Neural progenitor cell (in vitro differentiated cells): ENCODE measurements at places on chromosomes 3 and 15. TPM values are rescaled to one million over a fixed set of nuclear protein-coding genes. Genes with fewer than 3 reads are reported as not detected.

- DNase-seq: no peak
Measured at GRCh38 chr3:13389378-13389777, 30.7 kb downstream of the NUP210 start.

DNA sequence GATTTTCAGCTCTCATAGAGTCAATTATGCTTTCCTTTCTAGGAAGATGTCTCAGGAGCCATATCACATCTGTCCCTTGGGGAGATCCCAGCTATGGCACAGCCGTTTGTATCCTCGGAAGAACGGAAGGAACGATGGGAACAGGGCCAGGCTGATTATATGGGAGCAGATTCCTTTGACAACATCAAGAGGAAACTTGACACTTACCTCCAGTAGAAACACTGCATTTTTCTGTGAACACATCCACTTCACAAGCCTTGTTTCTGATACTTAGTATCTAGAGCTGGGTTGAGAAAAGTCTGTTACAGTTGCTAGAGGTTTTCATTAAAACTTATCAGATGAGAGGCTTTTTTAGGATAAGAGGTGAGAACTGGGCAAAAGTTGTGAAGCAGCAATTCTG, 35.4 kb downstream of the GYG1 start:
- no peak for DNase-seq

DNA sequence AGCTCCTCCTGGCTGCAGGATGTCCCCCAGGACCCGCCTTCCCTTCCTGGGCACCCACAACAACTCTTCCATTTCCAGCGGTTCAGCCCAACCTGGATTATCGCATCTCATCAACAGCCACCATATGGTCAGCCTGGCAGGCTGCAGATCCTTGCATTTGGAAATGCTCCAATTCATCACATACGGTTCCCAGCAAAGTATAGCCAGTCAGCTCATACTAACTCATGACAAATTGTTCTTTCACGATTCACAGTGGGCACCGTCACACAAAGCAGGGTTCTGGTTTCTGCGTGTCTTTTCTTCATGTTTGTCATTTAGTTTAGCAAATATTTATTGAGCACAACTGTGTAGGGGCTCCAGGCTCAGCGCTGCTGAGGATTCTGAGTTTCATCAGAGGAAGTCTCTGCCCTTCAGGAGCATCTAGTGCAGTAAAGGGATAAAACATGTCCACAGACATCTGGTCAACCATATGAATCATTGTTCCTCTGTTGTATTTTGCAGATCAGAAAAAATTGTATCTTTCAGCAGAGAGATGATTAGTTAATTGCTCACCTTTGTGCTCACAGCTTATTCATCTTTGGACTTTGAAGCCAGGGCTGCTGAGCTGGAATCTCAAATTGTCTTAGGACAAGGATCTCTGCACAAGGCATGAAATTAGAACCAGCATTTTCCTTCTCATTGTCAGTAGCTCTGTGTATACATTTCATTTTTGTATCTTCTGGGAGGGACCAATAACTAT, 125.1 kb downstream of the GABRG3 start:
- no peak for DNase-seq

GRCh38 chr3:68988740-68989139, 24.7 kb downstream of the EOGT start:
- DNase-seq: no peak

DNA sequence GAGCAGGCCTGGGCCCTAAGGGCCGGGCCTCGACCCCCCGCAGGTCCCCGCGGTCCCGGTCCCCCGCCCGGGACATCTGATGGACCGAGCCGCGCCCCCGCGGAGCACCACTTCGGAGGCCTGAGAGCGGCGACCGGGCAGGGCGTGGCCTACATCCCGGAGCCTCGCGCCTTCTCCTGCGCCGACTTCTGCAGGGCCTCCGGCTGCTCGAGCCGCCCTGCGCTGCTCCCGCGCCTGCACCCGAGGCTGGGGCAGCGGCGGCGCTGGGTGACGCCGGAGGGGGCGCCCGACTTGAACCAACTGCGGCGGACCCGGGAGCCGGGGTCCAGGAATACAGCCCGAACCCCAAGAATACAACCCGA, 14.9 kb upstream of the GP9 start:
- no peak for DNase-seq

- peak; percentile 78 for DNase-seq
Measured at GRCh38 chr15:28125673-28126651, 26.8 kb upstream of the OCA2 start.

DNA sequence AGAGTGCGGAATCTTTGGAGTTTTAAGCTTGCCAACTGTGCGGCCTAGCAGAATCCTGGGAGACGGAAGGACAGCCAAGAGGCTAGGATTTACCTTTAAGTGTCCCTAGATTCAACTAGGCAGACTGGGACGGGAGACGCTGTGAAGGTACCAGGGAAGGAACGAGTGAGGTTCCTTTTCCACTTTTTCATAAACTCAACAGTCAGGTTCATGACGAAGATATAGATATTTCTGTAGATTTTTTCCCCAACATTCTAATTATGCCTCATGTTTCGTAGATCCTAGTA, 564 bp upstream of the GABPB1 start:
- DNase-seq: no peak

DNA sequence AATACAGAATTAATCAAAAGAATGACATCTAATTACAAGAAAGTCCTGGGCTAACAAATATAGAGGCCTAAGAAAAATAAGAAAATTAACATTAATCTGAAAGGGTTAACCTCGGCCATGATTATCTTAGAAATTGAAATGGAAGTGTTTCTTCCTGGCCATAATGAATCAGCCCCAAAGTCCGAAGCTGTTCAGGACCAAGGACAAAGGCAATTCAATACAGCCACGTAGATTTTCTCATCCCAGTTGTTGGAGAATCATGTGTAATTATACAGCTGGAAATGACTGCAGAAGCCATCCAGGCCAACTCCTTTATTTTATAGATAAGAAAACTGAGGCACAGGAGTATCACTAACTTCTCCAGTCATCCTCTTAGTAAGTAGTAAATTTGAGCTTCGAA, 38.0 kb upstream of the GBE1 start:
- no peak for DNase-seq

DNA sequence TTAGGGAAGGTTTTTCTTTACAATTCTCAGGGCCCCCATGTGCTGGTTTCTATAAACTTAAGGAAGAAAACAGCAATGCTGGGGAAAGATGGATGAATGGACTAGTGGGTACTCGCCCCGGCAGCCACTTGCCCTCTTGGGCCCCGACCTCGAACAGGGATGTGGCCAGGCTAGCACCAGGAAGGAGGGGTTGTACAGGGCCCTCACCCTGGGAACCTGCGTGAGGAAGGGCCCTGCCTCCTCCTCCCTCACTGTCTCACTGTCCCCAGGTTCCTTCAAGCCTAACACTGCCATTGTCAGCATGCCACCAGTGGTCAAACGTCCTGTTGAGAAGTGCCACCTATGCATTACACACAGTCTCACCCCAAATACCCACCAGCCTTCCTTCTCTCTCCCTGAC, 9.1 kb downstream of the ADAMTS17 start:
- no peak for DNase-seq

GRCh38 chr15:70526221-70526973, 237.0 kb downstream of the UACA start:
- no peak for DNase-seq

GRCh38 chr15:70197945-70198361, 100.2 kb upstream of the TLE3 start:
- no peak for DNase-seq

- no peak for DNase-seq
Measured at GRCh38 chr3:51224843-51225242, 160.2 kb upstream of the MANF start.

GRCh38 chr3:178485756-178486155, 50.5 kb upstream of the KCNMB2 start:
- DNase-seq: no peak

DNA sequence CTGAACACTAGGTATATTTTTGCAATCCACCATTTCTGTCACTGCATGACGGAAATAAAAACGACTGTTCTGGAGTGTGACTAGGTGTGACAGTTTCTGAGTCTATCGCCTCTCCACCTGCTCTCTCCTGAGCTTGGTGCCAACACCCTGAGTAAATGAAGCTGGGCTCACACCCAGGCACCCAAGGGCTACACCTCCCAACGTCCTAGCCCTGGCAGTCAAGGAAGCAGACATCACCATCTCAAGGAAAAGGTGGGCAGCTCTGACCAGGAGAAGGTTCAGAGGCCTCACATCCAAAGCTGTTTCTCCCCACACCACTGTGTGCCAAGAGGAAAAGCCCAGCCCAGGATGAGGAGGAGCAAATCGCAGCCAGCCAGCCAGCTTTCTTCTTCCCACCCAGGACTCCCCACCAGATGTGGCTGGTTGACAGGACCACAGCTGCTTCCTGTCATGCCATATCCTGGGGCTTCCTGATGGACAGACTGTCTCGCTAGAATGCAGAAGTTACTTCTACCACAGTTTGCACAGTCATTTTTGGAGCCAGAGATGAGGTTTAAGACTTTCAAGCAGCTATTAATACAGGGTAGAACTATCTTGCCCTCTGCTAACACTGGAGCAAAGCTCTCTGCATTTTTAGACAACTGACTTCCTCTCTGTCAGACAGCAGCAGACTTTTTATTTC, 3.3 kb downstream of the SCAMP2 start:
- DNase-seq: no peak

DNA sequence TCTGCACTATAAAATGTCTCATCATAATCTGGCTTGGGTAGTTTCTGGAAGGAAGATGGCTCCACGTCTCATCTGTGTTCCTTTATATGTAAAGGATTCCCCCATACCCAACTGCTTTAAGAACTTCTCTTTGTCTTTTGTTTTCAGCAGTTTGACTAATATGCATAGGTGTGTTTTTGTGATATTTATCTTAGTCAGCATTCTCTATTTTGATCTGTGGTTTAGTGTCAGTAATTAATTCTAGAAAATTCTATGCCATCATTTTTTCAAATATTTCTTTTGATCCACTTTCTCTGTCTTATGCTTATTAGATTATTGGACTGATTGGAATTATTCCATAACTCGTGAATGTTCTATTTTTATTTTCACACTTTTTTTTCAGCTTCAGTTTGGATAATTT, 286.3 kb upstream of the THRB start:
- DNase-seq: no peak

GRCh38 chr3:52428151-52429005, 16.5 kb downstream of the SEMA3G start:
- DNase-seq: peak; percentile 77

DNA sequence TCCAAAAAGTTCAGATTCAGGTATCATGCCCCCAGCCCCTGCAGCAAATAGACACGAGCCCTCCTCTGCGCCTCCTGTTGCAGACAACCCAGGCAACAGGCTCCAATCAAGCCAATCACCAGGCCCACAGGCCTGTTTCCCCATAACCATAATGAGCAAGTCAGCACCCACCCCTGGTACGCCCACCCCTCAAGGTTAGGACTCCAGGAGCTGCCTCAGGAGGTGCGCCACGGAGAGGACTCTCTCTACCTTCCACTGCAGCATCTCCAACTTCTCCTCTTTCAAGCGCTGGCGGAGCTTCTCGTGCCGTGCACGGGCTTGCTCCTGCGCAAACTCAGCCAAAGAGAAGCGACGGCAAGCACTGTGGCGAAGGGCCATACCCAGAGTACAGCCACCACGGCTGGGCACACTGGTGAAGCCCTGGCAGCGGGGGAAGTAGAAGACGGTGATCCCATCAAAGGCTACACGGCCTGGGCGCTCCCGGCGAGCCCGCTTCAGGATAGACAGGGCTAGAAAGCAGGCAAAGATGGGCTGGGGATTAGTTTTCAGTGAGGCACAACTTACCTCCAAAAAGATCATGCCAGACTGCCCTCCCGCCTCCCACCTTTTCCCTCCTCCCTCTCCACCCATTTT, 8.5 kb downstream of the CSRNP1 start:
- no peak for DNase-seq

- peak; percentile 20 for DNase-seq
Measured at GRCh38 chr3:38314764-38315487, 31.7 kb upstream of the XYLB start.

Gene CSPG5
- total RNA-seq: 1.7 and 4.6 TPM in 2 replicates

Gene CLDN16
- not detected in 2 replicates for total RNA-seq
